ENCODE measurements at places on chromosomes 7 and 10. TPM values are rescaled to one million over a fixed set of nuclear protein-coding genes. Genes with fewer than 3 reads are reported as not detected.

PPP3CB gene
- 148 TPM for total RNA-seq

AGR2 gene
- not detected for total RNA-seq

ZNF467 gene
- 1.3 TPM for total RNA-seq

CCL24 gene
- total RNA-seq, result not detected

MKLN1 gene
- total RNA-seq, result 96.1 TPM

MARVELD1 gene
- total RNA-seq, result 5.0 TPM

IGF2BP3 gene
- total RNA-seq, result 61.0 TPM

GNAT3 gene
- not detected for total RNA-seq
